ENCODE measurements at places on chromosomes 12 and 14.
A peak's percentile ranks its signal among the peaks of the same experiment; 100 is the strongest.

DNA sequence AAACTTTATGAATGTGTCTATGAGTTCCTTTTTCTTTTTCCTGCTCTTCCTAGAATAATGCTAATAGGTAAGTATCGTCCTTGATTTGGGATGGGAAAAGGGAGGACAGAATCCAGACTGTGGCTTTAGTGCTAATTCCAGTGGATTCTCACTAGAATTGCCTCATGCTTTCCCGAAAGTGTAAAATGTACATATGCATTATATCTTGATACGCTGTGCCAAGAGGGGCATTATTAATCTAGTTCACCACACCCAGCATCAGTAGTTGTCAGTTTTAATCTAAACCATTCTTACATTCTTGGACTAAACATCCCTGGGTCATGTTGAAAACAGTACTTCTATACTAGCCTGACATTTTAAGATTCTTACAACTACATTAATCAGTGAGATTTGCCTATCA lies 49.3 kb downstream of the GCH1 start:
- DNase-seq, result no peak

GRCh38 chr12:50106907-50107306 lies 3.1 kb downstream of the GPD1 start:
- no peak for DNase-seq

DNA sequence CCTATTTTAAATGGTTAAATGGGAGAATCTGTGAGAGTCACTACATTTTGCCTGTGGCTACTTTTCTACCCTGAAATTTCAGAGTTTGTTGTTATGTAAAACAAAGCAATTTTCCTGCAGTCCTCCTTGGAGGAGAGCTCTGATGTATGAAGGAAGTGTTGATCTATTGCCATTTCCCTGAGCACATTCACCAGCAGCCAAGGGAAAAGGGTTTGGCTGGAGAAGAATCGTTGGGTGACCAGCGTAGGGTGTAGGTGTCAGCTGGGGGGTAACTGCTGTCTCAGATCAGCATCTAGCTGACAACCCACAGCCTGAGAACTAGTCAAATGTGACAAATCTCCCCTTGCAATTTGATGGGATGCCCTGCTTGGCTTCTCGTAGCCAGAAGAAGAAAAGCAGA lies 230.5 kb downstream of the PDZRN4 start:
- no peak for DNase-seq

DNA sequence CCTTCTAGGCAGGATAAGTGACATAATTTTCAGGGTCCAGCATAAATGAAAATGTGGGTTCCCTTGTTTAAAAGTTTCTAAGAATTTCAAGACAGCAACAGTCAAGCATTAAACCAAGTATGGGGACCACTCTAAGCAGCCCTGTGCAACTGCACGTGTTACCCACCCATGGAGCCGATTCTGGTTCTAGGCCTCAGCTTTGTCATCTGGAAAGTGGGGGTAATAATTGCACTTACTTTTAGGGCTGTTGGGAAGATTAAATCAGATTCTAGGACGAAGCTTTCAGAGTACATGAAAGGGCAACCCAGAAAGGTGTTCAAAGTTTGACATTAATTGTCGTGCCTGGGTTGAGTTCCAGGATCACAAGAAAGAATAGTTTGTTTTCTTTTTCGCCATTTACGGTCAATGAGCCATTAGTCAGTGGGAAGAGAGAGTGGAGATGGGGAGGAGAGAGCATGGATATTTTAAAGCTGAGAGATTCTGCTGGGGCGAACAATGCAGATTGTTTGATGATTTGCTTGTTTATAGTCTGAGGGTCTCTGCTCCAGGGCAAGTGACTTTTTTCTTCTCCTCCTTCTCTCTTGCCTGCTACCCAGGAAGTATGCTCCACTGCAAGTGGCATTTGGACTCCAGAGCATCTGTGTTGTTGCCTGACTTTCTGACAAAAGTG lies 10.7 kb upstream of the PPFIBP1 start:
- DNase-seq, result no peak

DNA sequence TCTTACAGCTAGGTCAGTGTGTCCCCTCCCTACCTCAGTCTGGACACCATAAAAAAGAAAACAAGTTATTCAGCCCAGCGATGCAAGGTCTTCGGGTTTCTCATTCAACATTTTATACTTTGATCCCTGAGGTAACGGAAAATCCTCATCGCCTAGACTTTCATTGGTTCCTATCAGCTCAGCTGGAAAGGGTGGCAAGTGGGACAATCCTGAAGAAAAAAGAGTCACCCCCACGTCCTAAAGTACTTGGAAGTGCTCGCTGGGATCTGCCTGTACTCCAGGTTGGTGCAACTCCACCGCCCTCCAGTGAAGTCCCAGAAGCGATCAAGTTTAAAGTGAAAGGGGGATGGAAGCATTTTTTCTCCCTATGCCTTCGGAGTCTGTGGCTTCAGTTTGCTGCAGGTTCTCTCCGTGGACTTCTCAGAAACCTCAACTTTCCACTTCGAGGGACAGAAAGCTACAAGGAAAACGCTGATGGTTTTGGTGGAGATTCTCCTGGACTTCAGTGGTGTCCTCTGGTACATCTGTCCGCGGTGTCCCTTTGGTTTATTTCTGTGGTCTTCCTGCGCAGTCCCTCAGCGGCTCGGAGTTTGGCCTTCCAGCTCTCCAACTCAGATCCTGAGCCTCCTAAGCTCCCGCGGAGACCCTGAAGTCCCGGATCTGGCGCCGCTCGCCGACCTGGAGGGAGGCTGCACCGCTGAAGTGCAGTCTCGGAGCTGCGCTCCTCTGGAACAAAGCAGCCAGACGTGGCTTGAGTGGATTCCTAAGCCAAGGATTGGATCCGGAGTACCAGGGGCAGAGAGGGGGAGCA lies 1.8 kb upstream of the LRFN5 start:
- no peak for DNase-seq

GRCh38 chr14:93008381-93008780 lies 85.4 kb downstream of the CHGA start:
- DNase-seq, result no peak

DNA sequence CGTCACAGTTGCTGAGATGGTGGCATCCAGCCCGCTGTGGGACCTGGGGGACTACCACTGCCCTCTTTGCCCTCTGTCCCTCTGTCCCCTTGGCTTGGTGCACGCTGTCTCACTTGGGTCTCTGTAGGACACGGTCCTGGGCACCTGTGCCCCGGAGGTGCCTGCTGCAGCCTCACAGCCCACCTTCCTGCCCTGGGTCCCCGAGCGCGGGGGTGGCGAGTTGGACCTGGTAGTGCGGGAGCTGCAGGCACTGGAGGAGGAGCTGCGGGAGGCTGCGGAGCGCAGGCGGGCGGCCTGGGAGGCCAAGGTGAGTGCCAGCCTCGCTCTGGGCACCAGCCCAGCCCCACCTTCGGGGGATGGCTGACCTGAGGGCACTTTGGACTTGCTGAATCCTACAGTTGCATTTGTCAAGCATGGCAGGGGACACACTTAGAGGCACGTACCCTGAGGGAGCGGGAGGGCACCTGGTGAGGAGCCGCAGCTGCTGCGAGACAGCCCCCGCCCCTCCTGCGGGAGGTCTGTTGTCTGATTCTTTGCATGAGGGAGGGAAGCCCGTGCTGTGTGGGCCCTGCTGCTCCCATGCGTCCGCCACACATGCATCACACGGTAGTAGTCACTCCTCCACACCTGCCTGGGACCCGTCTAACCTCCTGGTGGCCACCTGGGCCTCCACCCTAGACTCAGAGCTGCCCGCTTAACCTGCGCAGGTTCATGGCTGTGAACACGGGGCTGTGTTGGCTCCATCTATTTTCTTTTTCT lies 6.8 kb downstream of the TEDC1 start:
- DNase-seq, result no peak

GRCh38 chr12:124394462-124395128 lies 99.7 kb downstream of the RFLNA start:
- DNase-seq, result no peak

DNA sequence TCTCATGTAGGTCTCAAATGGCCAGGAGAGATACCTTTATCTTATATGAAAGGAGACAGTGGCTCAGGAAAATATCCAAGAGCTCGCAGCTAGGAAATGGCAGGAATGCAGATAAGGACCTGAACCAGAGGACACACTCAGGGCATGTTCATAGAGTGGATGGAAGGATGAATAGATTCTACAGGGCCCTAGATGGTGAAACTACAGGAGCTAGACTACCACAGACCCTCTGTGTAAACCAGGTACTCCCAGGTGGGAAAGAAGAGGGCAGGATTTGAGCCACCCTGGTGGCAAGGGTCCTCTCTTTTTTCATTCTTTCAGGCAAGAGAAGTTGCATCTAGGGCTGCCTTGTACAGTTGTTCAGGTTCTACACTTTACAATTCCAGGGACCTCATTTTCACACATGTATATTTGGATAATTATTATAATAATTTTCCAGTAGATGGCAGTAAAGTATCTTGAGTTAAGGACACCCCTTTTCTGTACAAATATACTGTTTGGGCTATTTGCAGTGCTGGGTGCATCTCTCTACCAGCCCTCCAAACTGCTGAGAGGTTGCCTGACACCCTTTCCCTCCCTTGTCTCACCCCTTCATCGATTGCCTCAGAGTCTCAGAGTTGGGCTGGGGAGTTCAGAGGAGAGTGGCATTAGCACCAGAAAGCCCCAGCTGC lies 10.5 kb upstream of the ZDHHC22 start:
- DNase-seq, result no peak

- DNase-seq, result no peak
Measured at GRCh38 chr12:87651670-87652425, 377.4 kb downstream of the C12orf50 start.

- no peak for DNase-seq
Measured at GRCh38 chr12:93373961-93374656, 3.6 kb upstream of the NUDT4 start.

GRCh38 chr12:54306925-54307741 lies 6.3 kb upstream of the NFE2 start:
- DNase-seq, result peak; percentile 63

- no peak for DNase-seq
Measured at GRCh38 chr14:93936245-93936644, 9.1 kb downstream of the FAM181A start.

DNA sequence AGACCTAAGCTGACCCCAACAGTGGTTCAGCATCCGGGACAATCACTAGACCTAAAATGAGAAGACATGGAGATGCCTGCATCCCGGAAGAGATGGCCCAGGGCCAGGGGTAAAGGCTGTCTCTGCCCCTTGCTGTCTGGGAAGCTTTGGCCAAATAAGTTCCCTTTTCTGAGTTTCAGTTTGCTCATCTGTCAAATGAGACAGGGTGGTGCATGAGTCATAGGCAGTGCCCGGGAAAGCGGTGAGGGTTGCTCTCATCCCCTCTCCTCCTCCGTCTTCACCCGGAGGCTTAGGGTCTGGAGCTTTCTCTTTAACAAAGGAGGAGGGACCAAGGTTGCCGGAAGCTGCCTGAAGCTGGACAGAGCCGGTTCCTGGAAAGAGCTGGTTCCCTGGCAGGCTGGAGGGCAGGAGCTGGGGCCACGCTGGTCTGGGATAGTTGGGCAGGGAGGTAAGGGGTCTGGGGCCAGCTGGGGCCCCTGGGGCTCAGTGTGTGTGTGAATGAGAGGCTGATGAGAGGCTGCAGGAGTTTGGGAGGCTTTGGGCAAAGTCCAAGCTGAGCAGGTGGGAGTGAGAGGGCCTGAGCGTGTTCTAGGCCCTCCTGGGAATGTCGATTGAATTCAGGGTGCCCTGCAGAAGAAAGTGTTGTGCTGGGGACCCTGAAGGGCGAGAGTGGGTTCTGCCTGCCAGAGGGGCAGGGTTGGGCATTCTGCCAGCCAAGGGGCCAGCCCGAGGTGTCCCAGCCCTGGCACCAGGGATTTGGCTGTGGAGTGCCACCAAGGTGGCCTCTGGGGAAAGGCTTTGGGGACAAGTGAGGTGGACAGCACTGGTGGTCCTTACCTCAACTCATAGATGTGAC lies at the start of gene SDSL:
Gene SDSL, plus strand, starts transcription at position 351 of the 856 bp plus-strand sequence. CDS start 5,603 bp downstream, outside the sequence.
- no peak for DNase-seq

DNA sequence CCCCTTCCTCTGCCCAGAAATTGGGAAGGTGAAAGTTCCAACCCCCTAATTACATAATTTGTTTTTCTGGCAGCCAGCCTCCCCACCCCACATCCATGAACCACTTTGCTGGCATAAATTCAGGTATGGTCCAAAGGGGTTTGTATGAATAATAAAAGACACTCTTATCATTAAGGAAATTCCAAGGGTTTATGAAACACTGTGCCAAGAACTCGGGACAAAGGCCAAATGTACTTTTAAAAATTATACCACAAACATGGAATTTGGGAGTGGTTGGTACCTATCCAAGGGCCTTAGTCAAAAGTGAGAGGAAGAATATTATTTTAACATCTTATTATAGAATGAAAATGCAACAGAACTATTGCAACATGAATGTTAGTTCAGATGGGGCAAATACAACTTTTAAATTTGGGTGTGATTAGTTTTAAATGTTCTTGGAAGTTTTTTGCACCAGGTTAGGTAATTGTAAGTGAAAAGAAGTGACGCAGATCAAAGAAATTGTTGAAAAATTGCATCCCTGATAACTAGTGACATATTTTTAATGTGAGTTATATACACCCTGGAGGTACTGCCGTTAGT lies 217.8 kb downstream of the TMEM117 start:
- DNase-seq, result no peak

DNA sequence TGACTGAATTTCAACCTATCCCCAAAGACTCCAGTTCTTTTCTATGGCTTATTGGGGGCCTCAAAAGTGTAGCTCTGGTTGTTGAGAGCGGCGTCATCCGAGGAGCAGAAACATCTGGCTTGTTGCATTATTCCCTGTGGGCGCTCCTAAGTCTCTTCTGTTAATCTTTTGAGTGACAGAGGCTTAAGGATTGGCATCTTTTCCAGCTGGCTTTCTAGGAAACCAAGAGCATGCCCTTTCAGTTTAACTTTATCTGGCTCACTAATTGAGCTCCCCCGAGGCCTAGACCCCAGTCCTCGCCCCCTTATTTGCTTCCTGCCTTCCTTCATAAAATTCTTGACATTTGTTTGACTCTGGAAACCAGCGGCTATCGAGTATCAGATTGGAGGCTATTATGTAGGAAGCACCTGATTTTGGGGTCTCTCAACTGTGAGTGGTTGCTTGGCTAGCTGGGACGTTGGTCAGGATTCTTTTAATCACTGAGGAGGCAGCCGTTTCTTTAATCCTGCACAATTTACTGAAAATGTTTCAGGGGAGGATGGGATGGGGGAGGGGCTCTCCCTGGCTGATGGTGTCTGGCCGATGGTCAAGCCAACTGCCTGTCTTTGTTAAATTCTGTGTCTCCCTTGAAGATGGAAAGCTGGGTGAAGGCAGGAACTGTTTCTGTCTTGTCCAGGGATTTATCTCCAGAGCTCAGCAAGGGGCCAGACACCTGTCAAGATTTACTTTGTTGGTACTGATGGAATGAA lies 3.1 kb downstream of the SMOC1 start:
- no peak for DNase-seq

GRCh38 chr14:99201351-99202073 lies 70.5 kb downstream of the BCL11B start:
- no peak for DNase-seq

- no peak for DNase-seq
Measured at GRCh38 chr14:49553106-49553505, 33.1 kb downstream of the RPS29 start.

DNA sequence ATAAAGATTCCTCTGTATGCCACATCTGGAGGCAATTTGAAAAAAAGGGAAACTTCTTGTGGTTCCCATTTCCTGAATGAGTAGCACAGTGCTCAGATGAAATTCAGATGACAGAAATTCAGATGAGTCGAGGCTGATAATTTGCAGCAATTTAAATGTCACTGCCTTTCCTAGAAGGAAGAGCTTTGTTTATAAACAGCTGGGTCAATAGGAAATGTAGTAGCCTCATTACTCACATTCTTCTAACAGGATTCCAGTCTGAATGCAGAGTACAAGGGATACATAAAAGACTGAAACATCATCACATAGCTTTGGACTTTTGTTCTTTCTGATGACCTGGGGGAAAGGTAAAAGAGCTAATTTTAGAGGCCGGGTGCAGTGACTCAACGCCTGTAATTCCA lies 11.3 kb upstream of the DACT1 start:
- no peak for DNase-seq

GRCh38 chr14:68451696-68452373 lies 341.0 kb downstream of the ZFP36L1 start:
- DNase-seq, result no peak

Measured in T-helper 1 cell (primary cell).